ENCODE measurements at places on chromosomes 16 and 17. TPM values are rescaled to one million over a fixed set of nuclear protein-coding genes. Genes with fewer than 3 reads are reported as not detected.

OTOP2 gene
- 1.4 TPM for total RNA-seq

DNA sequence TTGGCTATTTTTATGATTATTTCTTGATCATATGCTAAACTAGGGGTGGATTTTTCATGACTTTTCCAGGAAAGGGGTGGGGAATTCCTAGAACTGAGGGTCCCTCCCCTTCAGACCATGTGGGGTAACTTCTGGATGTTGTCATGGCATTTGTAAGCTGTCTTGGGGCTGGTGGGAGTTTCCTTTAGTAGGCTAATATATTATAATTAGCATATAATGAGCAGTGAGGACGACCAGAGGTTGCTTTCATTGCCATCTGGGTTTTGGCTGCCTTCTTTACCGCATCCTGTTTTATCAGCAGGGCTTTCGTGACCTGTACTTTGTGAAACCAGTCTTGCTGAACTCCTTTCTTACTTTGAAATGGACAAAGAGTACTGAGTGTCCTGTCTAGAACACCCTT lies 40.4 kb upstream of the ABCA5 start:
- DNase-seq = no peak

DNA sequence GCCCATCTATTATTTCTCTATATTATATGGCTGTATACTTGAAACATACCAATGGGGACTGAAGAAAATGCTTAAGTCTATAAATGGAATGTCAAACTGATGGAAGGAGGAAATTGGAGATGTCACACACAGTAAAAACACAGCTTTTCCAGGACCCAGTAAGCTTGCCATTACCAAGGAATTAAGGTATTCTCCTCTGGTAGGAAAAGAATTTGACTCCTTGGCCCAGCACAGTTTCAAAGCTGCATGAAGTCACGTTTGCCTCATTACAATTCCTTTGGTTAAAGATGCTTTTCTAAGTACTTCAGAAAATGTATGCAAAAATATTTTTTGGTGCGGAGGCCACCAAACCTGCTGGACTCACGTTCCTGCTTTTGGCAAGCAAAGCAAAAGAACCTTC lies 48.5 kb downstream of the CDH13 start:
- DNase-seq = no peak

GRCh38 chr17:28470266-28470913 lies 3.1 kb upstream of the SLC13A2 start:
- DNase-seq = no peak
